Mucosa of descending colon (tissue), 3 donors: ENCODE measurements at places on chromosomes 6 and 20. TPM values are rescaled to one million over a fixed set of nuclear protein-coding genes. Genes with fewer than 3 reads are reported as not detected.

Gene PTGIS
- total RNA-seq = 45.8 TPM

Gene POPDC3
- not detected for total RNA-seq

Gene HMGCLL1
- 0.46 TPM for total RNA-seq

Gene CST5
- not detected for total RNA-seq

Gene STK4
- 42.0 TPM for total RNA-seq

Gene BCAS4
- total RNA-seq = 1.9 TPM
